Activated T-cell treated with anti-CD3 and anti-CD28 coated beads, Interleukin-2, amount 50 U/mL, for 72 hours (primary cell): ENCODE measurements at places on chromosomes 4 and X. TPM values are rescaled to one million over a fixed set of nuclear protein-coding genes. Genes with fewer than 3 reads are reported as not detected.

DUX4 gene
- not detected for total RNA-seq

XAGE1A gene
- not detected for total RNA-seq

RNF175 gene
- 0.37 TPM for total RNA-seq

CXCL10 gene
- total RNA-seq, result 0.62 TPM

LRP2BP gene
- total RNA-seq, result 1.1 TPM

DCHS2 gene
- not detected for total RNA-seq

PLAC1 gene
- 1.1 TPM for total RNA-seq

ASB12 gene
- not detected for total RNA-seq

MAPK10 gene
- total RNA-seq, result 0.49 TPM

SCRG1 gene
- not detected for total RNA-seq

GRCh38 chr4:78162821-78163220 lies 105.7 kb downstream of the FRAS1 start:
- no peak overlapping the region for H3K4me3 ChIP-seq
- H3K36me3 ChIP-seq, result no peaks in the 10 kb centered on the region
- H3K27me3 ChIP-seq, result peaks cover 7% of the 10 kb centered on the region
- H3K4me1 ChIP-seq, result no peaks in the 10 kb centered on the region
- H3K27ac ChIP-seq, result no peak overlapping the region
- DNase-seq, result no peak

DNA sequence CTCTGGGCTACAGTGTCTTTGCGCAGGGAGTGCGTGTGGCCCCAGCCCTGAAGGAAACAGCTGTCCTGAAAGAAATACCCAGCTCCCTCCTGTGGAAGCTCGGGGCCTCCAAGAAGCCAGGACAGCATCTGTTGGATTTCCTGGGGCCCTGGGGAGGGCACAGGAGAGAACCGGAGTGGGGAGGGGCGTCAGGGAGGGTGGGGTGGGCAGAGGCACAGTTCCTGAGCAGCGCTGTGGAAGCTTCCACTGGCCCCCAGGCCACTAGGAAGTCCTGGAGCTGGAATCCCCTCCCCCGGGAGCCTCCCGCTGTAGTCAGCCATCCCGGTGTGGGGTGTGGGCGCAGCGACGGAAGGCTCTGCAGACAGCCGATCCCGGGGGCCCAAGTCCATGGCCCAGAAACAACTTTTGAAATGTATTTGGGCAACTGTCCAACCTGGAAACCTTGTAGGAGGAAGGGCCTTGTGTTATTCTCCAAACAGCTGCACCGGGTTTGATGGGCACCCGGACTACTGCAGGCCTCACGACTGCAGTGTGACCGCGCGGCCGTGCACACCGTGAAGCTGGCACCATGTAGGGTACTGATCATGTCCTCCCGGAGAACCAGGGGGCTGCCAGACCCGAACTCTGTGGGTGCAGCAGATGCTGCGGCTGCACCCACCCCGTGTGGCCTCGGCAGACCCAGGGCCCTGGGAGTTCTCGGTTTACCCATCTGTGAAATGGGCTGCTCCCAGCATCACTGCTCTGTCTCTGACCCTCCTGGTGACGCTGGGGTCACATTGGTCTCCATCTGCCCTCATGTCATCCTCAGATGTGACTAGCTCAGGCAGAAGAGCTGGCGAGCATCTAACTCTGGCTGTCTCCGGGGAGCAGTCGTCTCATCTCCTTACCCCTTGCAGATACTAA lies 68.5 kb upstream of the HMX1 start:
- no peak overlapping the region for H3K4me3 ChIP-seq
- H3K4me1 ChIP-seq, result no peaks in the 10 kb centered on the region
- no peak for DNase-seq
- H3K27me3 ChIP-seq, result no peaks in the 10 kb centered on the region
- H3K27ac ChIP-seq, result no peak overlapping the region

DNA sequence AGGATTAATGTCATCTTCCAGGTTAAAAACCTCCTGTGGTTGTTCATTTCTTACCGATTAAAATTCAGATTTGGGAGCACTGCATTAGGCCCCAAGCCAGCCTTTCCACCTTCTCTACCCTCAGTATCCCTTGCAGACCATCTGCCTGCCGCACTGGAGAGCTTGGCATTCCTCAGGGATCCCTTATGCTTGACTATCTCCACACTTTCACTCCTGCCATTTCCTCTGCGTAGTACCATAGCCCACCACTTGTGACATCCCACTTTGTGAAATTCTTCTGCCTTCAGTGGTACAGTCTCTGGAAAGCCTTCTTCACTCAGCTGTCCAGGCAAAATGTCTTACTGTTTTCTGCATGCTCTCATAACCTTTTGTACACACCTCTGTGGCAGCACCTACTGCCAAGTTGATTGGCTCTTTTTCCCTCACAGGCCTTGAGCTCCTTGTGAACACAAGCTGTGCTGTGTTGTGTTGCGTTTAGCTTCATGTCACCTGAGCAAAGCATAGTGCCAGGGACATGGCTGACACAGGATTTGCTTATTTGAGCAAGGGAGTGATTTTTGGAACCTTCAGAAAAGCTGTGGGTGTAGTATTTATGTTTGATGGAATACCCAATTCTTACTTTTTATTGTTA lies 156.4 kb downstream of the ARX start:
- DNase-seq, result no peak
- peaks cover 6% of the 10 kb centered on the region for H3K36me3 ChIP-seq
- no peak overlapping the region for H3K4me3 ChIP-seq

- DNase-seq, result no peak
- H3K27me3 ChIP-seq, result no peaks in the 10 kb centered on the region
- H3K36me3 ChIP-seq, result no peaks in the 10 kb centered on the region
- no peak overlapping the region for H3K4me3 ChIP-seq
- H3K27ac ChIP-seq, result no peak overlapping the region
- no peaks in the 10 kb centered on the region for H3K4me1 ChIP-seq
Measured at GRCh38 chr4:144223661-144224060, 83.1 kb upstream of the GYPA start.

DNA sequence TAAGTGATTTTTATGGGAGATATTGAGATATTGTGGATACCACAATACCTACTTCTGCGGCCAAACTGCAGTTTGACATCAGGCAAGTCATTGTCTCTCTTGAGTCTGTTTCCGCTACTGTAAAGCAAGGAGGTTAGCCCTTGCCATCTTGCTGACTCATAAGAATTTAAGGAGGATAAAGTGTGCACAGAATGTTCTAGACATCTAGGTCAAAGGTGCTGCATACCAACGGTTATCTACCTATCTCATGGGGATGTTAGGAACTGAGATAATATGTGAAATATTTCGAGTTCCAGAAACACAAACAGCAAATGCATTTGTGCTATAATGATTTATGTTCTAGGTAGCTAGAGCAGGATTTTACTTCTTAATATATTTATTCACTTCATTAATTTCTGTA lies 211.5 kb upstream of the NR3C2 start:
- H3K4me3 ChIP-seq, result no peak overlapping the region
- H3K27me3 ChIP-seq, result no peaks in the 10 kb centered on the region
- H3K4me1 ChIP-seq, result peaks cover 11% of the 10 kb centered on the region
- no peak overlapping the region for H3K27ac ChIP-seq

DNA sequence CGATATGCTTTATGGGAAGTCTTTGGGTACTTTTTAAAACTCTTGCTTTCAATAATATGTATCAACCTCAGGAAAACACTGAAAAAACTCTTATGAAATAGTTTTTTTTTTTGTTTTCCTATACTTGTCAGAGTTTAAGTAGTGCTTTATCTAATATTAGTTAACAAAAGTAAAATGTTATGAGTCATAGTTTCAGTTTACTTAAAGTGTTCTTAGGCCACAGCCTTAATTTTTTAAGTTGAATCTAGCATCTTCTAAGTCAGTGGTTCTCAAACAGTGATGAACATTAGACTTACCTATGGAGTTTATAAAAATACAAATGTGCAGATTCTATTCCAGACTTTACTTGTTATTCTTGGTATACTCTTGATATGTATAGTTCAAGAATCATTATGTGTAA lies 26.3 kb upstream of the ADGRL3 start:
- H3K36me3 ChIP-seq, result no peaks in the 10 kb centered on the region
- DNase-seq, result no peak
- H3K4me1 ChIP-seq, result no peaks in the 10 kb centered on the region
- H3K27me3 ChIP-seq, result no peaks in the 10 kb centered on the region

- no peaks in the 10 kb centered on the region for H3K4me1 ChIP-seq
- H3K4me3 ChIP-seq, result no peak overlapping the region
- no peaks in the 10 kb centered on the region for H3K36me3 ChIP-seq
- peaks cover 36% of the 10 kb centered on the region for H3K27me3 ChIP-seq
- no peak for DNase-seq
Measured at GRCh38 chrX:108584617-108585211, 145.1 kb downstream of the COL4A5 start.

DNA sequence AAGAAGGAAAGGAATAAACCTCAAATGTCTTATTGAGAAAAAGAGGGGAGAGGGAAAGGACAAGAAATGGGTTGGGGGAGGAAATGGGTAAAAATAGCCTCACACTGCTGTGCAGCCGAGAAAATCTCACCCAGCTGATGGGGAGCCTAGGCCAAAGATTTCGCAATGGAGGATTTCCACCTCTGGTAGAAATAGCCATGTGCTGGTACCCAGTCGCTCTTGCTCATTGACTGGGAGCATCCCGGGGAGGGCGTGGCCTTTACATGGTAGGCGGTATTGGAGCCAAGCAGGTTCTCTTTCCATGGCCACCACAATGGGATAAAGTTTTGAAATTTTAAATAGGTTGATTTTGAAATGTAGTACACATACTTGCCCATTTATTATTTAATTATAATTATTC lies 255.1 kb upstream of the LDB2 start:
- H3K4me3 ChIP-seq, result no peak overlapping the region
- no peaks in the 10 kb centered on the region for H3K4me1 ChIP-seq
- no peak for DNase-seq
- H3K27me3 ChIP-seq, result peaks cover 9% of the 10 kb centered on the region
- H3K27ac ChIP-seq, result no peak overlapping the region

DNA sequence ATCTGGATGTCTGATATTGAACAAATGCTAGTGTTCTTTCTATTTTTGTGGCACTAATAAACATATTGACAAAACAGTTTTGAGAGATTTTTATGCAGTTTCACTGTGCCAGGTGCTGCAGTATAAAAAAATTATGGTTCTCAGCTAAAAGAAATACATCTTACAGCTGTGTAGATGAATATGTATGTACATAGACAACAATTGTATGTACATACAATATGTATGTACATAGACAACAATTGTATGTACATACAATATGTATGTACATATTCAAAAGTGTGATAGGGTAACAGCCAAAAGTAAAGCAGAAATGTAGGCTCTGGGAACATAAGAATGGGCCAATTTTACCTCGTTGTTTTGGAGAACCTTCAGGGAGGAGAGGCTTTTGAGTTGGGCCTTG lies 390.0 kb upstream of the RPS6KA3 start:
- no peak overlapping the region for H3K27ac ChIP-seq
- no peak for DNase-seq
- peaks cover 16% of the 10 kb centered on the region for H3K27me3 ChIP-seq
- H3K4me1 ChIP-seq, result no peaks in the 10 kb centered on the region

DNA sequence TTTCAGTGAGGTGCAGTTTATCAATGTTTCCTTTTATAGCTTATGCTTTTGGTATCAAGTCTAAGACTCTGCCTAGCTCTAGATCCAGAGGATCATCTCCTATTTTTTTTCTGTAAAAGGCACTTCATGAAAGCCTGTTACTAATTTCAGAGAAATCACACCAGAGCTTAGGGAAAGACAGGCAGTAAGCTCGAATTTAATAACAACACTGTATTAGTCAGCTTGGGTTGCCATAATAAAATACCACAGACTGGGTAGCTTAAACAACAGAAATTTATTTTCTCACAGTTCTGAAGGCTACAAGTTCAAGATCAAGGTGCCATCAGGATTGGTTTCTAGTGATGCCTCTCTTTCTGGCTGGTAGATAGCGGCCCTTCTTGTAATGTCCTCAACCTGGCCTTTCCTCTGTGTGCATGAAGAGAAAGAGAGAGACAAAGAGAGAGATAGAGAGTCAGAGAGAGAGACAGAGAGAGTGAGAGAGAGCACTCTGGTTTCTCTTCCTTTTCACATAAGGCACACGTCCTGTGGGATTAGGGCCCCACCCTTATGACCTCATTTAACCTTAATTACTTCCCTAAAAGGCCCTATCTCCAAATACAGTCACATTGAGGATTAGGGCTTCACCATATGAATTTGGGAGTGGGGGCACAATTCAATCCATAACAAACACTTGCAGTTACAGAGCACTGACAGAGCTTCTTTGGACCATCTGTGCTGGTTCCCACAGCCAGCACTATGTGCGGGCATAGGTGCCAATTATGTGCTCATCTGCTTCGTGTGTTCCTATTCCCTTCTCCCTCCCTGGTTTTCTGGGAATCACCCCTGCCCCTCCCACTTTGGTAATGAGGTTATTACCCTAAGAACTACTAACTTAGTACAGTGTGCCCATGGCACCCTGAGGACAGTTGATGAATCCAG lies 114.8 kb upstream of the MED14 start:
- H3K4me1 ChIP-seq, result peaks cover 8% of the 10 kb centered on the region
- peaks cover 33% of the 10 kb centered on the region for H3K27me3 ChIP-seq
- no peak for DNase-seq

DNA sequence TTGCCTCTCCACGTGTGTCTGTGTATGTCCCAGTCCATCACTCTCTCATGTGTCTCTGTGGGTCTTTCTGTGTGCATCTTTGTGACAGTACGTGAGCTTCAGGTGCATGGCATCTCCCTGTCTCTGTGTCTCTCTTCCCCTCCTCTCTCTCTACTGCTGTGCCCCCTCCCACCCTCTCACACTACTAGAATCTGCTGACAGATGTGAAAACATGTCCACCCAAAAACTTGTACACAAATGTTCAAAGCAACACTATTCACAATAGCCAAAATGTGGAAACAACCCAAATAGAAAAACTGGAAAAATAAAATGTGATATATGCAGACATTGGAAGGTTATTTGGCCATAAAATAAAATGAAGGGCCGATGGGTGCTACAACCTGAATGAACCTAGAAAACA lies 10.0 kb downstream of the EVC start:
- H3K36me3 ChIP-seq, result peaks cover 2% of the 10 kb centered on the region
- no peak for DNase-seq
- no peak overlapping the region for H3K27ac ChIP-seq

- no peaks in the 10 kb centered on the region for H3K27me3 ChIP-seq
- H3K4me3 ChIP-seq, result no peak overlapping the region
- H3K36me3 ChIP-seq, result peaks cover 3% of the 10 kb centered on the region
- no peaks in the 10 kb centered on the region for H3K4me1 ChIP-seq
- no peak overlapping the region for H3K27ac ChIP-seq
- DNase-seq, result no peak
Measured at GRCh38 chrX:43018031-43018430, 240.1 kb upstream of the PPP1R2C start.

DNA sequence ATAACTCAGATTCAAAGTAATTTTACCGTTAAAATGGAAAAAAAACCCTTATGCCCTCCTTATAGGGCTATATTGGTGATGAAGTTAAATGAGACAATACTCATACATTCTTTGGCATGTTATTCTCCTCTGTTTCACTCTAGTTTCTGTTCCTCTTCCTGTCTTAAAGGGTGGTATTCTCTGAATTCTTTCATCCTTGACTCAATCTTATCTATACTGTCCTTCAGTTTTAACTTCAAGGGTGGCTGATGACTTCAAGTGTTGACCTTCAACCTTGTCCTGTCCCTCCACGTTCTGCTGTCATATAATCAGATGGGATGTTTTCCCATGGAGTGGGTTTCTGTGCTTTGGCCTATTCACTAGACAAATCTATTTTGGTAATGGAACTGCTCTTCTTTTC lies 44.0 kb downstream of the ZNF518B start:
- H3K36me3 ChIP-seq, result no peaks in the 10 kb centered on the region
- H3K27ac ChIP-seq, result no peak overlapping the region
- no peak for DNase-seq
- H3K4me3 ChIP-seq, result no peak overlapping the region
- peaks cover 14% of the 10 kb centered on the region for H3K4me1 ChIP-seq
